Activated CD4-positive, alpha-beta T cell treated with anti-CD3 and anti-CD28 coated beads for 1 hour (primary cell): ENCODE measurements at places on chromosomes 3 and 15.

- no peak for DNase-seq
These were observed 290.4 kb upstream of the TBL1XR1 start for GRCh38 chr3:177487635-177488186.

DNA sequence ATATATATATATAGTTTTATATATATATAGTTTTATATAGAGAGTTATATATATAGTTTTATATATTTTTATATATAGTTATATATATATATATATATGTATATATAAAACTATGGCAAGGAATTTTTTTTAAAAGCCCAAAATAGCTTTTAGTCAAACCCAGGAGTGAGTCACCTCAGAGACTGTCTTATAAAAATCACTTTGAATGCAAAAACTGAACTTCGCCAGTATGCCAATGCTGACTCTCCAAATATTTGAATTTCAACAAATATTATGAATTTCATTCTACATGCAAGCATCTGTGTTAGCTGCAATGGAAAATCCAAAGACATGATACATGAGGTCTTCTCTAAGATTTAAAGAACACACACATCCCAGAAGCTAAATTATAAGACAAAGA lies 132.8 kb upstream of the NR2F2 start:
- DNase-seq, result no peak

GRCh38 chr3:197833930-197834715 lies 43.1 kb downstream of the LRCH3 start:
- no peak for DNase-seq

DNA sequence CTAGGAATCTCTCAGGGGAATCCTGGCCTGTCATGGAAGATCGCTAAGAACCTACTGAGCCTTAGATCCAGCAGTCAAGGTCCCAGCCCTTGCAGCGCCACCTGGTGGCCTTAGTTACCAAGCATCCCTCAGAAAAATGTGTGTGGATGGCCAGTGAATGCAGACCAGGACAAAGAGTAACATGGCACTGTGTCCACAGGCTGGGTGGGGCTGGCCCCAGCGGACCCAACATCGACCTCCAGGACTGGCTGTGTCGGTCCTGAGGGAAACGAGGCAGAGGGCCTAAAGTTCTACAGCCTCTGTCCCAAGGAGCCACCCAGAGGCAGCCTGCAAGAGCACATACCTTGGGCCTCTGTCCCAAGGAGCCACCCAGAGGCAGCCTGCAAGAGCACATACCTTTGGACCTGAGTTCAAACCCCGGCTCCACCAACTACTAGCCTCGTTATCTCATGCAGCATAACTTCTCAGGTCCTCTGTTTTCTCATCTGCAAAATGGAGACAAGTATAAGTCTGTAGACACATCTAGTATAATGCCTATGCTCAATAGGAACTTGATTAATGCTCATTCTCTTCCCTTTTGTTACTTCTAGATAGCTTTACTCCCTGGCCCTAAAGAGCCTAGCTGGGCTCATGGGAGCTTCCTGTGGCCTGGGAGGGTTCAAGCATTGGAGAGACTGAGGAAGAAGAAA lies 57.5 kb upstream of the HERC1 start:
- peak; percentile 58 for DNase-seq

DNA sequence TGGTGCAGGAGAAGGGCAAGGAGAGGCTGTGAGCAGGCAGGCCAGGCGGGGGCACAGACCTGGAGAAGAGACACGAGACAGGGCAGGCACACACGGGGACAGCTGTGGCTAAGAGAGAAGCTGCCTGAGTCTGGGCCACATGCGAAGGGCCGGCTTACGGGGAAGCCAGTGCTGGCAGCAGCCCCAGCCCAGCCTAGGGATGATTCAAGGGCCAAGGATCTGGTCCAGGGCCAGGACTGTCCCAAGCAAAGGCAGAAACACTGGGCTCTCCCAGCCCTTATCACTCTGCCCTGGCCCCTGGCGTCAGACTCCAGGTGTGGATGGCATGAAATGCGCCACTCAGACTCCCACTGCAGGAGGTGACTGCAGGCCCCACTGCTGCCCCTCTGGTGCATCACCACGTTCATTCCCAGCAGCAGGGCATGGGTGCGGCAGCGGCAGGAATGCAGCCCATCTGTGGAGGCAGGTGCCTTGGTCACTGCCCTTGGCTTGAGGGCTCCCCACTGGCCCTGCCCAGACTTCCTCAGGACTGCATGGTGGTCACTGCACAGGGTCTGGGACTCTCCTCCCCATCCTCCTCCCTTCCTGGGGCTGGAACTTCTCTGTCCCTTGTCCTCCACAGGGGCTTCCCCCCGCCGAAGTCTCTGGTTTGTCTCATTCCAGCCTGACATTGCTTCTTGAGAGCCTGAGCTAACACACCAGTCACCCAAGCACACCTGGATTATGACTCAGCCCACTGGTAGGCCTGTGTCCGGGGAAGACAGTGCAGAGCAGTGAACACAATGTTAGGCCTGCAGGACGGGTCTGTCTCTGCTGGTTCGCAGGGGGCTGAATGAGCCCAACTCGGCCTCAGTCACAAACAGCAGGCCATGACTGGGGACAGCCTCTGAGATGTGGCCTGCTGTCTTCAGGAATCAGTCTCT lies 69.3 kb downstream of the TBC1D2B start:
- no peak for DNase-seq

GRCh38 chr3:195270079-195270816 lies 711 bp downstream of the XXYLT1 start:
- DNase-seq, result peak; percentile 21

DNA sequence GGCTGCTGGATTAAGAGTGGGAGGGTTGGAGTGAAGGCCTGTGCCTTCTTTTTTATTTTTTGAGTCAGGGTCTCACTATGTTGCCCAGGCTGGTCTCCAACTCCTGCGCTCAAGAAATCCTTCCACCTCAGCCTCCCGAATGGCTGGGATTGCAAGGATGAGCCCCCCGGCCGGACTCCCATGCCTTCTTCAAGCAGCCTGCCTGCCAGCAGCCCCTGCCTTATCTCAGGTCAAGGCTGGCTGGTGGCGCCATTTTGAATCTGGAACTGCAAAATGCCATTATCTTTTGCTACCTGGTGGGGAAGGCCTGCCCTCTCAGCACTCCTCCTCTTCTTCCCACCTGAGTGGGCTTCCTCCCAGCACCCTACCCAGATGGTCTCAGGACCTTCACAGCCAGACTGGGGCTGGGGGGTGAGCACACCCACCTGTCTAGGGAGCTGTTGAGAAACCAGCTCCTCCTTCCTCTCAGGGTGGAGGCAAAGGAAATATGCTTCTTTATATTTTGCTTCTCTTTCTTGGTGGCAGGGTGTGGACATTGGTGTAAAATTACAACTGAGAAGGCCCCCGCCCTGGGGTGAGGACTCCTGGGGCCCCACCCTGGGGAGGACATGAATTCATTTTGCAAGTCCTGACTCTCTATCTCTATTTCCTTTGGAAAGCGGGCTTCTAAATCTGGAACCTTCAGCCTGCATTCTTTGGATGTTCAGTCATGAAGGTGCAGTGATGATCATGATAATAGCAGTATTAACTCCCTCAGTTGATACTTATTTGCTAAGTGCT lies 7.7 kb upstream of the FLNB start:
- DNase-seq, result no peak

- no peak for DNase-seq
These were observed 121.7 kb downstream of the EDEM1 start for GRCh38 chr3:5309171-5309570.

DNA sequence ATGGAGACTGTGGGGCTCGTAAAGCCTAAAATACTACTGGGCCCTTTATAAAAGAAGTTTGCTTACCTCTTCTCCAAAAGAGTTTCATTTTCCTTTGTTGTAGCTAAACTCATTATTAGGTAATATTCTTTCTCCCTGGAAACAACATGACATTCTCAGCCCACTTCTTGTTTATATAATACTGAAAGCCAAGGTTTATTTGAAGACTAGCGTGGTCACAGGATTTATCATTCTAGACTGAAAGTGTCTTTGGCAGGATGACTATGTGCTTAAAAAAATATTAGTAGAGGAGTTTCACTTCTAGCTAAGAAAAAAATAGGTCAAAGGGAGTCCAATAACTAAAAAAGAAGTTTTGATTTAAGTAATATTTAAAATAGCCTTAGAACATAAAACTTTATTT lies 1085.2 kb upstream of the CADM2 start:
- DNase-seq, result no peak

- DNase-seq, result no peak
These were observed 220.0 kb upstream of the NANOGP8 start for GRCh38 chr15:35305031-35305550.

DNA sequence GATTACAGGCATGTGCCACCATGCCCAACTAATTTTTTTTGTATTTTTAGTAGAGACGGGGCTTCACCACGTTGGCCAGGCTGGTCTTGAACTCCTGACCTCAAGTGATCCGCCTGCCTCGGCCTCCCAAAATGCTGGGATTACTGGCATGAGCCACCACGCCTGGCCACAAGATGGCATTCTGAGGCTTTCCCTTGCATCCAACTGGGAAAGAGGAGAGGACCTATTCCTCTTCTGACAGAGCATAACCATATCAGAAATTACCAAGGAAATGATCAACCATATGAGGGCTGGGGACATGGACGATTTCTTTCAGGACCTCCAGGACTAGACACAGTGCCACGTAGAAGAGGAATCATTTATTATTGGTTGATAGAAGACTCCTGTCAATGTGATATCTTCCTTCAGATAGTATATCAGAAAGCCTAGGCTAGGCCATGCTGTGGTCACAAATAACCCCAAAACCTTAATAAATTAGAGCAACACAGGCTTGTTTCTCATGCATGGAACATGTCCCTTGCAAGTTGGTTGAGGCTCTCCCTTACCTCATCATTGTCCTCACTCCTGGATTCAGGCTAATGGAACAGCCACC lies 372.3 kb upstream of the IL12A start:
- DNase-seq, result no peak

DNA sequence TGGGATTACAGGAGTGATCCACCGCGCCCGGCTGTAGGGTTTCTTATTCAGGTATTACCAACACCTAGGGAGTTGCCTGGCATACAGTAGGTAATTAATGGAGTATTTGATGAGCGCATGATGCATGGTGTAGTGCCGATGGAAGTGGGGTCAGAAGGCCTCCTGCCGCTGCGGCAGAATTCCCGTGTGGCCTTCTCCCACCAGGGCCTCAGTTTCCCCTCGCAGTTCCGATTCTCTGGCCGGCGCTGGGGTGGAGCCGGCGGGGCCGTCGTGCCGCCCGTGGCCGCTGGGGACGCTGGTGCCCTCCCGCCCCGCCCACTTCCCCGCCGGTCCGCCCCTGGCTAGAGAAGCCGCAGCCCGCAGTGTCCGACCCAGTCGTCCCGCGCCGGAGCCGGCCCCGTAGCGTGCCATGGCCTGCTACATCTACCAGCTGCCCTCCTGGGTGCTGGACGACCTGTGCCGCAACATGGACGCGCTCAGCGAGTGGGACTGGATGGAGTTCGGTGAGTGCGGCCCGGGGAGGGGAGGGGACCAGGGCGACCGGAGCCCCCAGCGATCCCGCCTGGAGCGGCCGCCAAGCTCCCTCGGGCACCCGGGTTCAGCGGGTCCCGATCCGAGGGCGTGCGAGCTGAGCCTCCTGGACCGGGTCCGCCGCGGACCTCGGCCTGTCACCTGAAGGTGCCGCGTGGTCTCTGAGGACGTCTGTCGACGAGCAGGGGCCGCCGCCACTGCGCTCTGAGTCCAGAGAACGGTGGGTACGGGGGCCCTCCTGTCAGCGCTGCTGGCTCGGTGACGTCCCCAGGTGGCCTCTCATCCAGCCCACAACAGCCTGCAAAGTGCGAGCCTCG lies at the start of gene IRAK2:
Gene IRAK2 (plus strand): TSS at position 374 of the 848 bp plus-strand sequence. CDS start 36 bp downstream, at position 410.
- peak; percentile 43 for DNase-seq

GRCh38 chr15:60130398-60130797 lies 126.3 kb downstream of the FOXB1 start:
- DNase-seq, result no peak

DNA sequence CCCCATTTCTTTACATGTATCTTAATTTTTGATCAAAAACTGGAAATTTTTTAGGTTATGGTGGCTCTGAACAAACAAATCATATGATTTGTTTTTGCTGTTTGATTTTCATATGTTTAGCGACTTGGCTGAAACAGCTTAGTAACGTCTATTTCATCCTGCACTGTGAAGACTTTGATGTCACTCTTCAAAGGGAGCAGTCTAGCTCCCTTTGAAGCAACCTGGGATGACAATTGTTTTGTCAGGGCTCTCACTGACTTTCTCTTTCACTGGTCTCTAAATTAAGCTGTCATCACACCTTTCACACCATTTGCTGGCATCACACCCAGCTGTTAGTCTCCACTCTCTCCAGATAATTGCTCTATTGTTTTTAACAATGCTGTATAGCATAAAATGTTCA lies 896.9 kb downstream of the IGSF11 start:
- no peak for DNase-seq

GRCh38 chr15:62254137-62254934 lies 89.3 kb upstream of the C2CD4B start:
- peak; percentile 27 for DNase-seq

DNA sequence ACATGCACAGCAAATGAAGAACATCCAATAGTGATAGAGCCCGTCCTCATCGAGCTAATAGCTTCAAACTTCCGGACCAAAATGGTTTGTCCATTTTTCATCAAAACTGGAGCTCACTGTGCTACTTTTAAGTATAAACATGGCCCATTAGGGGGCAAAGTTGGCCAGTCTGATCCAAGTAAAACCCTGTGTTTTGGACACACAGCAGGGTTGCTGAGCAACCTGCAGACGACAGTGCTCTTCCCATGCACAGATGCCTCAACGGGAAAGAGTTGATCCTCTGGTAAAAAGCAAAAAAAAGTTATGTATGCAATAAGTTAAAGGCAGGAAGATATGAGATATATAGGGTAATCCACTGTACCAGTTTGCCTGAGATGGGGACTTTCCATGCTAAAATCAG lies 244.0 kb upstream of the THBS1 start:
- DNase-seq, result no peak

DNA sequence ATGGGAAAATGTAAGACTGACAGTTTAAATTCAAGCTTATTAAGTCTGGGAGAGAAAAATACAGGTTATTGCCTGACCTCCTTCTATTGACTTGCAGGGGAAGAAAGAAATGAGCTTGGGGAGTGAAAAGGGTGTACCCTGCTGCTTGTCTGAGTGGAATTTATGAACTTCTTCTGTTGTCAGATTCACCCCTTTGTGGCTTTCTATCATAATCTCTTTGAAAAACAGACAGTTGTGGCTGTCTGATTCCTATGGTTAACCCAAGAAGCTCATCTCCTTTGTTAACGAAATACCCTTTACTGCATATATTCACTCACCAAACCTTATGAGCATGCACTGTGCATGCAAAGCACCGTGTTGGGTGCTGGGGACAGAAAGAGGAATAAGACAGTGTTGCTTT lies 22.5 kb downstream of the GPD1L start:
- no peak for DNase-seq

DNA sequence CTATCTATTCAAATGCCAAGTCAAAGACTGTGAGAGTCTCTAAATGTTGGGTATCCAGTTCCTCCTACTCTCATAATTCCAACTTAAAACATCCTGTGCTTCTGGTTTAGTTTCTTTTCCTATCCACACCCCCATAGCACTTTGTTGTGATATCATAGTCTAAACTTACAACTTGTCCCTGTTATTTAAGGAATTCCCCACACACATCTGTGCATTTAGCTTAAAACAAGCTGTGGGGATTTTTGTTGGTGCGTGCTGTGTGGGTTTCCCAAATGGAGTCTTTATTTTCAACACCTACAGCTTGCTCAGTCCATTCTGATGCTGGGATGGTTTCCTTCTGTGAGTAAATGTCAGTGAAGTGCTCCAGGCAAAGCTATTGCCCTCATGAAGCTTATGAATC lies 167.3 kb downstream of the GMNC start:
- no peak for DNase-seq

- no peak for DNase-seq
These were observed 19.1 kb downstream of the SLC6A20 start for GRCh38 chr3:45777111-45777745.

- no peak for DNase-seq
These were observed 488.3 kb upstream of the ALCAM start for GRCh38 chr3:104878395-104878794.

- no peak for DNase-seq
These were observed 436.9 kb upstream of the ZNF717 start for GRCh38 chr3:76222201-76222600.
